ENCODE measurements at places on chromosomes 13 and 19.

DNA sequence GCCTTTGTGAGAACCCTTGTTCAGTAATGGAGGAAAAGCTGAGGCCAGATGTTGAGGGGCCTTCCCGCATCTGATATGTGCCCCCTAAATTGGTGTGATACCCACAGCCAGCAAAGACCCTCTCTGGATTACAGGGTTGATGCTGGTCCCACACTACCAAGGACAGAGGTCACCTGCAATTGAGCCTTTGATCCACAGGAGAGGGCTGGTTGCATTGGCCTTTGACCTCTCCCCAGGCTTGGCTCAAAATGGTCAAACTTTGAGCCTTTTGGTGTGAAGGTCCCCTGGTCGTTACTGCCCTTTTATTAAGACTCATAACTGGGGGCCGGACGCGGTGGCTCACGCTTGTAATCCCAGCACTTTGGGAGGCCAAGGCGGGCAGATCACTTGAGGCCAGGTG, 8.4 kb upstream of the MRPL4 start:
- no peak for DNase-seq

DNA sequence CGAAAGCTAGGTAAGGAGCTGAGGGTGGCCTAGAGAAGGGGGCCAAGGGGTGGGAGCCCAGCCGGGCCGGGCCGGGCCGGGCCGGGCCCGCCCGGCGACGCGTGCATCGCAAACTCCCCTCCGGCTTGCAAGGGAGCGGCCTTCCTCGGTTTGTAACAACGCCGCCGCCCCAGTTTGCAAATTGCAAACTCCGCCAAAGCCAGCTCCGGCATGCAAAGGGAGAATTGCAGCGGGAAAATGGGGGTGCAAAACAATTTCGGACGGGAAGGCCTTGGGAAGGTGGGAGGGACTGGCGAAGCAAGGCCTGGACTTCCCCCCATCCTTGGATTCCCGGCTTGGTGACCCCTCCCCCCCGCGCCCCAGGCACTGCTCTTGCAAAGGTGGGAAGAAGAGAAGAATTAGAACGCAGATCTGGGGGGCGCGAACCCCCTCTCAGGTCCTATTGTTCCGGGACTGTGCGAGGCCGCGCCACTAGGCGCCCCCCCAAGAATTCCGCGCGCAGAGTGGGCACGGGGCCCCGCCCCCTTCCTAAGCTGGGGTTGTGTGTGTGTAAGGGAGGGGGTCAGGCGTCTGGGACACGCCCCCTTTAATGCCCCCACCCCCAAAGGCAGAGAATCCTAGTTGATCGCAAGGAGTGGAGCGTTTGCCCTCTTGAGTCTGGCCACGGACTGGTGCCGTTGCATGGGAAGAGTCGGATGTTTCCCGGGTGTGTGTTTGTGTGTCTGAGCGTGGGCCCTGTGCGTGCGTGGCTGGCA, 926 bp downstream of the PRR12 start:
- DNase-seq, result peak; percentile 58

DNA sequence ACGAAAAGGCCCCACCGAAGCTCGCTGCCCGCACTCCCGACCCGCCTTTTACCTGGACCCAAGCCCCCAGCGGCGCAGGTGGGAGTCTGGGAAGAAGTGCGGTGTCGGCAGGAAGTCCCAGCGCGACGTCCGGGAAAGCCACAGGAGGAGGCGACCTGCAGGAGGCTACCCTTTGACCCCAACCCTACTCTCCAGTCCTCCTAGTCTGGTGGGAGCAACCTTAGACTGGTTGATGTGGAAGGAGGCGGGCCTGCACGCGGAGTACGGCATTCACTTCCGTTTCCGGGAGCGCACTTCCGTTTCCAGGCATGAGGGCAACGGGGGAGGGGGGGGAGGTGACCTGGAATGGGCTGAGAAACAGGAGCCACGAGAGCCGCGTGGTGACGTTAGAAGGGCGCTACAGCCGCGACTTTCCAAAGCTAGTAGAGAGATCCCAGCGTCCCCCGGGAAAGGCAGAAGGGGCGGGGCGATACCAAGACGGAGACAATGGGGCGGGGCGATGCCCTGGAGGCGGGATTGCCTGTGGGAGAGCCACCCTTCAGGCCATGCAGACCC, 28.5 kb downstream of the ZNF266 start:
- DNase-seq, result no peak

- DNase-seq, result no peak
Observed at GRCh38 chr13:72864142-72865011, 82.4 kb downstream of the PIBF1 start.

- no peak for DNase-seq
Observed at GRCh38 chr13:36417331-36417730, 15.0 kb upstream of the CCNA1 start.

GRCh38 chr13:27367570-27367969, 56.8 kb upstream of the GTF3A start:
- no peak for DNase-seq

DNA sequence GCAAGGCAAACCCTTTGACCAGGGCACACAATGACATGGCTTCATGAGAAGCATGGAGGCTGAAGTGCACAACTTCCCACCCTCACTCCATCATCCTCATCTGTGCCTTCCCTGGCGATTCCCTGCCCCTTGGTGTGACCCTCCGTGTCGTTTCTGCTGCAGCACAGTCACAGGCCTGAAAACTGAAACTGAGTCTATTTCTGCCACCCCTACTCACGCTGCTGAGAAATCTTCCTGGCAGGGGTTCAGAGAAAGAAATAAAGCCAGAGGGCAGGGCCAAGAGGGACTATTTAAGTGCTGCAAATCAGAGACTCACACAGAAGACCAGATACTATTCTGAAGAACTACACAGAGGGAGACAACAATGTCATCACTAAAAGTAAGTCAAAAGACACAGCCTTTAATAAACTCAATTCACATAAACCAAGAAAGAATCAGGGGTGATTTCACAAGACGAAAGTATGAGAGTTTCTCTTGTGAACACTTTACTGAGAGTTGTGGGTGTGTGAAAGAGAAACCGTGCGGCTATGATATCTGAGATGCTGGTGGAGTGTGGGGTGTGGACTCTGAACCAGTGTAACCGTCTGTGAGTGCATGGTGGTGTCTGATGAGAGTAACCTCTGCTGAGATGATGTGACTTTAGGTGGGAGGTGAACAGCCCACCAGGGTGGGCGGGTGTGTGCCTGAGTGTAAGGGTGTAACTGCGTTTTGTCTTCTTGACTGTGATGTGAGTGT, 23.5 kb downstream of the LGALS16 start:
- no peak for DNase-seq

GRCh38 chr13:32811297-32811800, 204.9 kb upstream of the KL start:
- no peak for DNase-seq

GRCh38 chr19:55778331-55778730, 9.4 kb downstream of the RFPL4AL1 start:
- peak; percentile 23 for DNase-seq

GRCh38 chr13:96403241-96403640, 313.3 kb downstream of the HS6ST3 start:
- no peak for DNase-seq

DNA sequence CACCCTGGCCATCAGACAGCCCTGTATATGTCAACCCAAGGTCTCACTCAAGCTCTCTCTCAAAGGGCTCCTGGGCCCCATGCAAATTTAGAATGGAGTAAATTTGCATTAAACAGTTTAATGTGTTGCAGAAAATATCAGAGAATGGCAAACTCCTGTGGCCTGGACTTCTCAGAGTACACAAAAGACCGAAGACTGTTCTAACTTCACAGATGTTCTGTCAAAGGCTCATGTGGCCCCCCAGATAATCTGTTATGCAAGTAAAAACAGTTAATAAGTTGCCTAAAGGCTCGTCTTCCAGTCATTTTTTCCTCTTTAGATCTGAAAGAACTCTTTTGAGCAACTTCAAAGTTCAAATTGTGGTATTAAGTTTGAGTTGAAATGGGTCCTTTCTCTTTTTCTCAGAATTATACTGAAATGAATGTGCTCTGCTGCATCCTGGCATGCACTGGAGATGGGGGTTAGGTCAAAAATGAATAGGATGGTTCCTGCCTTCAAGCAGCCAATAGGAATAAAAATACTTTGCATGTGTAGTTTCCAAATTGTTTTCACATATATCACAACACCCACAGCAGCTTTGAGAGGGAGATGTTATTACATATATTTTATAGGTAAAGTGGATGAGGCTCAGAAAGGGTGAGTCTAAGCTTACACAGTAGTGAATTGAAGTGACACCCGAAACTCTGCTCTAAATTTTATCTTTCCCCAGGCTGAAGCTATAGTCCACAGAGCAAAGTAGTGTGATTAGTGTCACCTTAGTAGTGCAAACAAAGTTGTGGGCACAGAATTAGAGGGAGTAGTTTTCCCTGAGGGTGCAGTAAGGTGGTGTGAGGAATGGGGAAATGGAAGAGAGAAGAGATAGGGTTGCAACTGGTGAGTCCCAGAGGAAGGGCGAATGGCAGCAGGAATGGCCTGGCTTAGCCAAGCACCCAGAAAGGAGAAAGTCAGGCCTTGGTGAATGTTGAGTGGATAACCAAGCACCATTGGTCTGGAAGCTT, 205.0 kb upstream of the RFC3 start:
- no peak for DNase-seq

GRCh38 chr13:110771194-110771593, 57.7 kb downstream of the ING1 start:
- DNase-seq, result no peak

GRCh38 chr19:13103581-13104359, 1.1 kb upstream of the LYL1 start:
- DNase-seq, result no peak

GRCh38 chr13:43304449-43304848, 281.1 kb downstream of the DNAJC15 start:
- DNase-seq, result no peak

DNA sequence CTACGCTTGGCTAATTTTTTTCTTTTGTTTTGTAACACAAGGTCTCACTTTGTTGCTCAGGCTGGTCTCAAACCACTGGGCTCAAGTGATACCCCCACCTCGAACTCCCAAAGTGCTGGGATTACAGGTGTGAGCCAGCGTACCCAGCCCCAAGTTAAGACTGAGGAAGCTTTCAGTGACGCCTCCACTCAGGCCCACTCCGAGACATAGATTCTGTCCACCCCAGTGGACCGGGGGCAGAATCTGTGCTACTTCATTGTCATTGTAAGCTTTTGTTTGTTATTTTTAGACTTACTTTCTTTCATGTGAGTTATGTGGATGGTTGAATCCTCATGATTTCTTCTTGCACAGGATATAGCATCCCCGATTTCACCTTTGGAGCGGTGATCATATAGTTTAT, 156.9 kb upstream of the TSHZ3 start:
- no peak for DNase-seq

DNA sequence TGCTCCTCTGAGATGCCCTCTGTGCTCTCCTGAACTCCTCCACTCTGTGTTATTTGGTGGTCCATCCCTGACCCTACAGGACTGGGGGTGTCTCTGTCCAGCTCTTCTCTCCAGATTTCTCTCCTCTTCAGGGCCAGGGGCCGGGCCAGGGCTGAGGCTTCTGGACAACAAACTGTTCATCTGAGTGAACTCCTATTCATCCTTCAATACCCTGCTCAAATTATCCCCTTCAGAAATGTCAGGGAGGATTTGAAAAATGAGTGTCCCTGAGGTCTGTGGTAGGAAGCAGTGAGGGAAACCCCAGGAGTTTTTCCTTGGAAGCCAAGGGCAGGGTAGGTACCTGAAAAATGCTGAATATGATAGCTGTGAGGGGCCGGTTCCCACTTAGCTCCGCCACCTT, 7.6 kb downstream of the PDE4C start:
- no peak for DNase-seq

GRCh38 chr19:6271721-6272410, 7.9 kb downstream of the MLLT1 start:
- DNase-seq, result no peak

DNA sequence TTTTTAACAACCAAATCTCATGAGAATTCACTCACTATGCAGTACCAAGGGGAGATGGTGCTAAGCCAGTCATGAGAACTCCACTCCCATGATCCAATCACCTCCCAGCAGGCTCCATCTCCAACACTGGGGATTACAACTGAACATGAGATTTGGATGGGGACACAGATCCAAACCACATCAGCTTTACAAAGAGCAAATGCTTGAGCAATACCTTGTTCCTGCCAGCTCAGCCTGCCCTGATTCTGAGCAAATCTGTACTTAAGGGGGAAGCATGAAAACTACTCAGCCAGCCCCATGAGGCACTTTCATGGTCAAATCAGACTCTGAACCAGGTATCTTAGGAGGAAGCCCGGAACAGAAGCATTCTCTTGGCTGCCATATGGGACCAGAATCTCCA, 259.9 kb downstream of the TBC1D4 start:
- DNase-seq, result no peak

DNA sequence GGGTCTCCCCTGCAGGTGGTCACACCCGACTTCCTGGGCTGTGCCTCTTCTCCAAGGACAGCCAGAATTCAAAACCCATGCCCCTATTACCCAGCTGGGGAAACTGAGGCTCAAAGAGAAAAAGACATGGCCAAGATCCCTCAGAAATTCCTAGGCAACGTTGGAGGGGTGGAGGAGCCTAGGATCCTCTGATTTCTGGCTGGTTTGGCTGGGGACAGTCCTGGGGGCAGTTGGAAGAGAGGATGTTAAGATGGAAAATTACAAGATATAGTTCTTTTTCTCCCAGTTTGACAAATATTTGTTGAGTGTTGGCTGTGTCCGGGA, 2.4 kb downstream of the VASP start:
- DNase-seq, result no peak

GRCh38 chr19:32317086-32317485, 28.3 kb upstream of the ZNF507 start:
- no peak for DNase-seq

- DNase-seq, result no peak
Observed at GRCh38 chr19:51702103-51702824, 9.1 kb downstream of the SPACA6 start.

- no peak for DNase-seq
Observed at GRCh38 chr13:44906230-44906629, 83.0 kb downstream of the NUFIP1 start.

- peak; percentile 72 for DNase-seq
Observed at GRCh38 chr19:13172346-13173138, 22.3 kb downstream of the IER2 start.

DNA sequence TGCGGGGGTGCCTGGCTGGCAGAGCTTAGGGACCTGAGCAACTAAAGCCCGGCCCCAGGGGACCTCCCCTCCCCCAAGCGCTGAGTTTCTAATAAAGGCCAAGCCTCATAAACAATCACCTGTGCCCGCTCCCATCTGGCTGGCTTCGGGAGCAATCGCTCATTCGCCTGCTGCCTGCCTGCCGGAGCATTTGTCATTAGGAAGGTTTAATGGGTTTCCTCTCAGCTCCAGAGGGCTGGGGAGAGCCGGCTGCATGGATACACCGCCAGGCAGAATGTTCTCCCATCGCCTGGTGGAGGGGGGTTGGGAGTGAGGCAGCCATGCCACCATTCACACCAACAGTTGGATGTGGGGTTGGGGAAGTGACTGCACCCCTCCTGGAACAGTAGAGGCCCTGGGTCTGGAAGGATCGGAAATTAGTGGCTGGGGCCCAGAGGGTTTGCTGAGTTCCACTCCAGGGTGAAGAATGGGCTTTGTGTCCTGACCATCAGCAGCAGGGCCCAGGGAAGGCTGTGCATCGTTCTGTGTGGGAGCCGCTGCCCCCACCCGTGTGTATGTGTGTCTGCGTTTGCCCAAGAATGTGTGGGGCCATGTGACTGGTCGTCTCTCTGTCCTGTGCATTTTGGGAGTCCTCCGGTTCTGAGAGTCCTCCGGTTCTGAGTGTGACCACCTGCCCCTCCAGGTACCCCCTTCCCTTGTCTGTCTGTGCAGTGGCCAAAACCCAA, 15.3 kb downstream of the PIN1 start:
- no peak for DNase-seq

GRCh38 chr19:38735257-38735686, 9.0 kb downstream of the CAPN12 start:
- DNase-seq, result no peak

Data from urothelium cell line (cell line).